ENCODE measurements at places on chromosomes 1 and 21.
A peak's percentile ranks its signal among the peaks of the same experiment; 100 is the strongest.

DNA sequence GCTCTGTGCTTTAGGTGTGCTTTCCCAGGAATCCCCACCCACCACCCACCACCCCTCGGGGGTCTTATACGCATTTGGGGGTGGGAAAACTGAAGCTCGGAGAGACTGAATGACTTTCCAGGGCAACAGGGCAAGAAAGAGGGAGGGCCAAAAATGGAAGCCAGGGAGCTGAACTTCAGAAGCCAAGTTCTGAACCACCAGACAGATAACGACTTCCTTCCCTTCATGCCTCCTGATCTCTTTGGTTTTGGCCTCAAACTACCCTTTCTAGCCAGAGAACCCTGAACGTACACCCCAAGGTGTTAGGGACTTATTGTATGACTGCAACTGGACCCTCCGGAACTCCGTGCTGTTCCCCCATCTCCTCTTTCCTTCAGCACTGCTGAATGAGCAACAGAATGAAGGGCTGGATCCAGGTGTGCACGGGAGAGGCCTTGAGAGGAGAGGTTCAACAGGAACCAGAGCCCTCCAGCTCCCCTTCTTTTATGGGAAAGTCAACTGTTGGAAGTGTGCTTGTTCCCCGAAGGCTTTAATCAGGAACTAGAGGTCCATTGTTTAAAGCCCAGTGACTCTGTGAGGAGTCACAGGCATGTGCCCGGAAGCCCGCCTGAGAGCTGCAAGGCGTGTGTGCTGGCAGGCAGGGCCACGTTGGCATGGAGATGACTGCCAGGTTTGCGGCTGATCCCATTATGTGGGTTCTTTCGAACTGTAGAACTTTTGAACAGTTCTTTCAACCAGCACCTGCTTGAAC, 3.1 kb downstream of the BACE2 start:
- DNase-seq = no peak

GRCh38 chr1:17586172-17586964, 46.9 kb downstream of the ARHGEF10L start:
- DNase-seq = no peak

DNA sequence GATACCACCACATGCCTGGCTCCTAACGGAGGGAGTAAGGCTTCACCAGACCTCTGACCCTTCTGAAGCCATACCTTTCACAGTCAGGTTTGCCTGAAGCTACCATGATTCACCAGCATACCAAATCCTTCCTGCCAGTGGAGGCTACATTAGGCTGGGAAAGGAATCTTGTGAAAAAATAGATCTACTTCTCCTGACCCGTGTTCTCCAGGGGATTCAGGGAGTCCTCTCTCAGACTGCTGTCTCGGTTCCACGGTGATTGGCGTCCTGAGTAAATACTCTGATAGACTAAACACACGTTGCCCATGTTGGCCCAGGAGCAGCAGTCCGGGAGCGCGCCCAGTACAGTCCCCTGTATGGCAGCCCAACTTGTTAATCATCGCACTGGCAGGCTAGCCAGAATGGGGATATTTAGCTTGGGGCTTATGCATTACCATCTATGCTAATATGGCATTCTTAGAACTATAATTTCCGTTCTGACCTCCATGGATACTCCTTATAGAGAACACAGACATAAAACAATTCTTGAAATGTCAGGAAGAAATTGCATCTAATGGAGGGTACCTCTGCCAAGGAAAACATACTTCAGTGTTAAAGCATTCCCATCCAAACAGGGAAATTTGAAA, 173.2 kb downstream of the ROR1 start:
- DNase-seq = no peak

- no peak for DNase-seq
Observed at GRCh38 chr1:43625063-43625780, 24.7 kb upstream of the KDM4A start.

DNA sequence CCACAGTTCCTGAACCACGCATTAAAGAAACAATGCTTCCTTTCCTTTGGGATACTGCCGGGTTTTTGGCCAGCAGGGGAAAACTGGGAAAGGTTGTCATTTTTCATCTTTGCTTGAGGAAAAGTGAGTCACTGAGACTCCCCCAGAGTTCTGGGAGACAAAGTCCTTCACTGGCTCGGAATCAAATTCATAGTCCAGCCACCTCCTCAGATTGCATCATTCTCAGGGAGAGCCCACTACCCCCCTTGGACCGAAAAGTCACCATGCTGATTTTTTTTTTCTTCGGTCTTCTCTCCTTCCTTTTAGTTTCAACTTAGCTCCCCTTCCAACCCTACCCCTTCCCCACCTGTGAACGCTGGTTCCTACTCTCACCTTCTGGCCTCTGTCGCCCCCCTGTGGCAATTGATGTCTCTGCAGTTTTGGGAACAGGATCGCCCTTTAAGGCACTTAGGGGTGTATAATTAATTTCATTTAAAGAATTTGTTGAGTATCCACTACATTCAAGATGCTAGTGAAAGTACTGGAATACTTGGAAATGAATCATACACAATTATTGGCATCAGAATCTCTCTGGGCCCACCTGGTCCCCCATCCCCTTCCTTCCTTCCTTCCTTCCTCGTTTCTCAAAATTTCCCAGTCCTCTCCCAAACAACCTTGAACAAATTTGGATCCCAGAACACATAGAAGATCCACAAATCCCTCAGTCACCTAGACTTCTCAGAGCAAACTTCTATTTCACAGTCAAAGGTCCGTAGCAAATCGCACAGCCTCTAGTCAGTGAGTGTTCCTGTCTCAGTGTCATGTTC, 6.9 kb downstream of the ACKR1 start:
- no peak for DNase-seq

DNA sequence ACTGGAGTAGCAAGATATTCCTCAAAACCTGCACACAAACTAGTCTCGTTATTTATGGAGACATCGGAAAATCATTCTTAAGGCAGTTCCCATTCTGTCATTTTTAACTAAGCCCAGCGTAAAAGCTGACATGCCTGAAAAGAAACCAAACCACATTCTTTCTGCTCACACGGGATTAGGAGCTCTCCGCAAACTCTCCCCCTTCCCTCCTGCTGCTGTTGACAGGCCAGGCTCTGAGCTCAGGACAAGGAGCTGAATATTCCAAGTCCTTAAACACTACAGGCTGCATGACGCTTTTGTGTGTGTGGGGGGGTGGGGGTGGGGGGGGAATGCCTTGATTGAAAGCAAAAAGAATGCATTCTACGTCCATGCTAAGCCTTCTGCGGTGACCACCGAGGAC, 5.2 kb downstream of the OLIG1 start:
- no peak for DNase-seq

GRCh38 chr1:51423073-51423821, 92.9 kb upstream of the TTC39A start:
- DNase-seq = no peak

- no peak for DNase-seq
Observed at GRCh38 chr1:218556016-218556415, 210.9 kb downstream of the TGFB2 start.

- no peak for DNase-seq
Observed at GRCh38 chr1:47432071-47433036, 5.5 kb upstream of the FOXD2 start.

- DNase-seq = no peak
Observed at GRCh38 chr1:23029337-23029736, 10.1 kb downstream of the KDM1A start.

- DNase-seq = peak; percentile 53
Observed at GRCh38 chr1:200908191-200908868, 13.6 kb downstream of the INAVA start.

- no peak for DNase-seq
Observed at GRCh38 chr1:210899676-210900075, 234.3 kb downstream of the KCNH1 start.

DNA sequence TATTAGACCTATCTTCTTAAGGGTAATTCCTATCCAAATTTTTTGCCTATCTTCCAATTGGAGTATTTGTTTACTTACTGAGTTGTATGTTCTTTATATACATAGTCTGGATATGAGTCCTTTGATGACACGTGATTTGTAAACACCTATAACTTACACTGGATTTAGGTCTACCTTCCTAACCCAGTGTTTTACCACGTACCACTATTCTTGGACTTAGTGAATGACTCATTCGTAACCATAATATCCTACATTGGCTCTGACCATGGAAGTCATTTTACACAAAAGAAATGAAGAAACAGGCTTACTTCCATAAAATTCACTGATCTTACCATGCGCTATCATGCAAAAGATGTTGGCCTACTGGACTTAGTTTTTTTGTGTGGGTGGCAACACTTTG, 23.9 kb upstream of the ZZZ3 start:
- DNase-seq = no peak

- DNase-seq = no peak
Observed at GRCh38 chr1:204469304-204469703, 25.3 kb downstream of the PIK3C2B start.

GRCh38 chr1:161398900-161399256, 31.2 kb upstream of the CFAP126 start:
- DNase-seq = no peak

DNA sequence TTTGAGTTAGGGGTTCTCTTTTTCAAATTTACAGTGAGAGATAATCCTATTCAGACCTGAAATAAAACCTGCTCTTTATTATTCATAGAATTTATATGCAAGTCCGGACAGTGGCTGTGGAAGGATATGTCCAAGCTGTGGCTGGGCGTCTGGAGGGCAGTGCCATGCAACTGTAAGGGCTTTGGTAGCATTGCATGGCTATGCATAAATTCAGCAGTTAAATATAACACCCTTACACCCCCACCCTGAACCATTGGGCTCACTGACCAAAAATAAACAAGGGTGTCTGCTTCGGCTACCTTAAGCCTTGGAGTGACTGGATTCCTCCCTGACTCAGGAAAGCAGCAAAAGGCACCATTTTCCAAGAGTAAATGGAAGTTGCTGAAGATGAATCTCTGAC, 5.4 kb downstream of the CHTOP start:
- no peak for DNase-seq

DNA sequence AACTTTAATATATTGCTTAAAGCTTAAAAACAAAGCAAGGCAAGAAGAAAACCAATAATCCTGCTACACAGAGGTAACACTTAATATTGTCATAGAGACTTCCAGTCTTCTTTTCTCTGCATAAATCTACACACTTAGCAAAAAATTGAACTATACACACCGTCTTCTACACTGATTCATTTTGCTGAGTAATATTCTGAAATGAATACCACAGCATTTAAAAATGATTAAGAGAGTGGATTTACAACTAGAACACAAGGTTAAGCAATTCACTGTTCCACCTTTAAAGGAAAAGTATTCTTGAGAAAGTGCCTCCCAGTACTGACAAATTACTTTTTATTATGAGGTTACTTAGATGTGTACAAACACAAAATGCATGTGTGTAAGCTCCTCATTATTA, 22.2 kb upstream of the ITPKB start:
- no peak for DNase-seq

DNA sequence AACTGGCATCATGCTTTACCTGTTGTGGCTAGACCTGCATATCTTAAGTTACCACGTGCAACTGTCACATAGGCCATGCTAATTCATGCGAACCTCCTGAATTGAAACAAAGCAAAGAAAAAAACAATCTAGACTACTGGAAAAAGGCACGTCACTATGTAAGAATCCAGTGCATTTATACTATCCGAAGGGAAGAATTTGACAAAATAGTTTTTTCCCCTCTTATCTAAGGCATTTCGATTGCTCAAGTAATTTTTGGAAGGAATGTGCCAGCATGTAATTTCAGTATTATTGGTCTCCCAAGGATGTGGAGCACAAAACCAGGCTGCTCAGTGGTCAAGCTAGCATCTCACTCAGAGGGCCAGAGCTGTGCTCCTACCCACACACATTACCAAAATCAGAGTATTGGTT, 31.5 kb upstream of the C1orf198 start:
- DNase-seq = no peak

GRCh38 chr1:194975913-194976312, 1632.3 kb downstream of the KCNT2 start:
- no peak for DNase-seq

GRCh38 chr1:109705411-109705810, 6.6 kb upstream of the GSTM5 start:
- DNase-seq = peak; percentile 38

DNA sequence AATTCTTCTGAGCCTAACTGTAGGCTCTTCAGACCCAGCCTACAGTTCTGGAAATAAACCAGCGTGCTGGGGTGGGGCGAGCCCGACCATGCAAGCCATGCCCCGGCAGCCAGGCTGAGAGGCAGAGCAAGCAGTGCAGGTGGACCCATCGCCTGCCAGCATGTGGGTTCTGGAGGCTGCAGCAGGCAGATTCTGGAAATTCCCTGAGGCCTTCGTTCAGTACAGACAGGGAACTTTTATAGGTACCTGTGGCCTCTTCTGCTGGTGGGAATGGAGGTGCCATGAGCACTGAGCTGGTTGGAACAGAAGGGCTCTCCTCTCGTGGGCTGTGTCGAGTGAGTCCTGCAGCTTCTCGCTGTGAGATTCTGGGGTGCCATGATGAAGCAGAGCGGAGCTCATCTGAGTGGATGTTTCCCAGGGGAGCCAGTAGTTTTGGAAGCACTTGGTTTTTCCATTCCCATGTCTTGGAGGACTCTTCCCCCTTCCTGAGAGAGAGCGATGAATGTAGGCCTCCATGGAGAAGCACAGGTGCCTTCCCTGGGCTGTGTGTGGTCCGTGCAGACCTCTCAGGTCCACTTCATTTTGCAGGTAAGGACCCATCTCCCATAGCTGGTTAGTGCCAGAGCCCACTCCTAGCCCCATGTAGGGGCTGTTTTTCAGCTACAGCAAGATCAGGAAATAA, 94.1 kb downstream of the PCBP3 start:
- DNase-seq = no peak
